Activated CD4-positive, alpha-beta memory T cell treated with anti-CD3 and anti-CD28 coated beads for 36 hours (primary cell): ENCODE measurements at places on chromosomes 12 and 14.

GRCh38 chr12:106566771-106567170 lies 16.0 kb upstream of the RFX4 start:
- no peak for DNase-seq

GRCh38 chr14:38074754-38075153 lies 132.9 kb upstream of the SSTR1 start:
- DNase-seq = no peak

DNA sequence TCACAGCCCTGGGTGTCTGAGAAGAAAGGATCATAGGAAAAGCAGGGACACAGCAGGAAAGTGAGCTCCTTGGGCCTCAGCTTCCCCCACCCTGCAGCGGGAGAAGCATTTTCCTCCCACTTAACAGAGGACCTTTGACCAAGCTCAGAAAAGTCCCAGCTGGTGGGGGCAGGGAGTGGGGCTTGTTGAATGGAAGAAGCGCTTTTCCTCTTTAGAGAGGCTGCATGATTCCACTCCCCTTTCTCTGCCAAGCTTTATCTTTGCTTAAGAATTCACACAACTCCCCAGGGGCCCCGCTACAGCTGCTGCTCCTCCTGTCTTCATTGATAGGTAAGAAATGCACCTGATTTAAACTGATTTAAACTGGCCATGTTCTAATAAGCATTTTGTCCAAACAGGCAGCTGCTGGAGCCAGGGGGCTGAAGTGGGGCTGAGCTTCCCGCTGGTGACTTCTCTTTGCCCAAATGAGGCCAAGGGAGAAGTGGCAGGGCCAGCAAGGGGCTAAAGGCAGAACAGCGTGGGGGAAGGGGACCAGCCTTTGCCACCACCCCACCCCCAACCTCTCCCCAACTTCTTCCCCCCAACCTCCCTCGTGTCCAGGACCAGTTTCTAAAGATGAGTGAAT lies 1.7 kb upstream of the PAPLN start:
- no peak for DNase-seq

DNA sequence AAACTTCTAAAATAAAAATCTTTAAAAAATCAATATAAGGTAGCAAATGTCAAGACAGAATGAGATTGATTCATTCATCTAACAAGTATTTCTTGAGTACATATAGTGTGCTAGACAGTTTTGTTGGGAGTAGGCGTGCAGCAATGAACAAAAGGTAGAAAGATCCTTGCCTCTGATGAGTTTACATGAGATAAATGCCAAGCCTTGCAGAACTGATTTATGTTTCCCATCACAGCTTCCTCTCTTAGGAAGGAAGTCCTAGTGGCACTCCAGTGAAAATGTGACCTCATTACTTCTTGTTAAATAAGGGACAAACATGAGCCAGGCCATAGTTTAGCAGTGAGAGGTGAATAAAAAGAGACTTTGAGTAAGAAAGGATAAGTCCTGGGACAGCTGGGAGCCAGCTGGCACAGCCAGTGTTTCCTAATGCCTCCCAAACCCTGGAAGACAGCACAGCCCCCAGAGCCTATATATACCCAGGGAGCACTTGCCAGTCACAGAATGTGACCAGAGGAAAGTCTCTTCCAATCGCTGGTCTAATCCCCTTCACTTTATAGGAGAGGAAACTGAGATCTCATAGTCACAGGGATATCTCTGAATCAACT lies 4.7 kb upstream of the COCH start:
- DNase-seq = no peak

GRCh38 chr14:24959791-24960331 lies 90.1 kb downstream of the STXBP6 start:
- DNase-seq = no peak
